ENCODE measurements at places on chromosomes 16 and 17.

DNA sequence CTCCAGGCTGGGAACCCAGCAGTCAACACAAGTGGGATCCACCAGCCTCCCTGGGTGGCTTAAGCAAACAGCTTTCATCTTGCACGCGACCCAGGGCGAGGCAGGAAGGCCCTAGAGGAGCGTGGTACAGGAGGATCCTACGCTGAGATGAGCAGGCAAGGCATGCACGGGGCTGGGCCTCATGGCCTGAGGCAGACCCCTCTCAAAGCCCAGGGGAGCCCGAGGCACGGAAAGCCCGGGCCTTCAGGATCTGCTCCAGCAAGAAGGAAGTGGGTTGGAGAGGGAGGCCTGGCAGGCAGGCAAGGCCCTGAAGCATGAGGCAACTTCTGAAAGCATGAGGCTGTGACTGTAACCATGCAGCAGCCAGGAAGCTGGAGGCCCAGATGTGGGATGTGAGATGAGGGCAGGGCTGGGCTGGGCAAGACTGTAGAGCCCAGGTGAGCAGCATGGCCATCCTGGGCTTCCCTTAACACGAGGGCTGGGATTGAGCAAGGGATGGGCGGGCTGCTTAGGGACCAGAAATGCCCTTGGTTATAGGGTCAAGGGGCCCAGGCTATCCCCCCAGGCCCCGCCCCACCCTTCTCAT lies 338.7 kb downstream of the C16orf95 start:
- DNase-seq = no peak

GRCh38 chr17:39069114-39069756 lies 82.2 kb downstream of the PLXDC1 start:
- DNase-seq = no peak

GRCh38 chr16:65413861-65414260 lies 292.0 kb upstream of the CDH11 start:
- no peak for DNase-seq

- no peak for DNase-seq
Measured at GRCh38 chr16:82108100-82108499, 61.9 kb downstream of the MPHOSPH6 start.

- no peak for DNase-seq
Measured at GRCh38 chr16:11706180-11706742, 36.4 kb downstream of the TXNDC11 start.

DNA sequence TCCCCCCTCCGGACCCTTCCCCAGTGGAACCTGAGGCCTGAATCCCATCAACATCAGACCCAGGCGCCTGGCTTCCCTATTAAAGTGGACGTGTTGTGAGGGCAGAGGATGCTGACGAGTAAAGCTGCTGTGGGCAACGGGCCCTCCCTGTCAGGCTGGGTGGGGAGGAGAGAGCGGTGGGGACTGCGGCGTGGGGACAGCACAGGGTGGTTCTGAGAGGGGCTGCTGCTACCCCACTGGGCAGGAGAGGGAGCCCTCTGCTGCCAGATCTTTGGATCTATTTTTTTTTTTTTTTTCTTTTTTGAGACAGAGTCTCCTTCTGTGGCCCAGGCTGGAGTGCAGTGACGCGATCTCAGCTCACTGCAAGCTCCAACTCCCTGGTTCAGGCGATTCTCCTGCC lies 5.9 kb downstream of the CA5A start:
- DNase-seq = no peak

DNA sequence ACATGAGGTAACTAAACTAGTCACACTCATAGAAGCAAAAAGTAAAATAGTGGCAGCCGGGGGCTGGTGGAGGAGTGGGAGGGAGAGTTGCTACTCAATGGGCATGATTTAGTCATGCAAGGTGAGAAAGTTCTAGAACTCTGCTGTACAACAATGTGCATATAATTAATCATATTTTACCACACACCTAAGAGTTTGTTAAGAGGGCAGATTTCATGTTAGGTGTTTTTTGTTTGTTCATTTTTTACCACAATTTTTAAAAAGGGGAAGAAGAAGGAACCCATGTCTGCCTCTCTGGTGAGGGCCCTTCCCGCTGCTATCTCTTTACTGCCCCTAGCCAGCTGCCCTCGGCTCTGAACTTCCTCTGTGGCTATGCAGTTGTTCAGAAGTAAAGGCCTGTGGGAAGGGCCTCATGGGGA lies 11.2 kb downstream of the CD300LB start:
- DNase-seq = peak; percentile 2

DNA sequence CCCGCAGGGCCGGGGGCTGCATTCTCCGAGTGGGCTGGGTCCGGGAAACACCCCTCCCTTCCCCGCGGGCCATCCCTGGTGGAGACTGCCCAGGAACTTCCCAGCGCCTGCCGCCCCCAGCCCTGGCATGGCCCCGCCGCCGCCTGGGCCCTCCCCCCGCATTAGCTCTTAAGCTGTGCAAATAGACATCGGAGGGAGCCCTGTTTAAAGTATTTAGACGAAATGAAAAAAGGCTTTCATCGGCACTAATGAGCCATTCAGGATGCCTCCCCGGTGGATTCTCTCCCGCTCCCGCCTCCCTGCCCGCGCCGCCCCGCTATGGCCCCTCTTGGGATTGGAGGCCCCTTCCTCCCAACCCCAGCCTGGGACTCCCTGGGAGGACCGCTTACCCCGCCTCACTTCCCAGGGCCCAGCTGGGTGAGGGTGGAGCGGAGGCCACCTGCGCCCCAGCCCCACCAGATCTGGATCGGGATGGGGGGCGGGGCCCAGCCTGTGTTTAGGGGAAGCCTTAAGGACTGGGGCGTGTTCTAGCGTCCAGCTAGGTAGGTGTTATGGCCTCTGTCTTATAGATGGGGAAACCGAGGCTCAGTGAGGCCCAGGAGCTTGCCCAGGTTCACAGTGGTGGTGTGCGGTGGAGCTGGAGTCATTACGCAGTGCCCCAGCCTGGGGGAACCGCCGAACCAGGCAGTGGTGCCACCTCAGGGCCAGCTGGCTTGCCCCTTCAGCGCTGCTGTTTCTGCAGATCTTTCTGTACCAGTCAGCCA lies 19.7 kb downstream of the SEZ6 start:
- DNase-seq = no peak

DNA sequence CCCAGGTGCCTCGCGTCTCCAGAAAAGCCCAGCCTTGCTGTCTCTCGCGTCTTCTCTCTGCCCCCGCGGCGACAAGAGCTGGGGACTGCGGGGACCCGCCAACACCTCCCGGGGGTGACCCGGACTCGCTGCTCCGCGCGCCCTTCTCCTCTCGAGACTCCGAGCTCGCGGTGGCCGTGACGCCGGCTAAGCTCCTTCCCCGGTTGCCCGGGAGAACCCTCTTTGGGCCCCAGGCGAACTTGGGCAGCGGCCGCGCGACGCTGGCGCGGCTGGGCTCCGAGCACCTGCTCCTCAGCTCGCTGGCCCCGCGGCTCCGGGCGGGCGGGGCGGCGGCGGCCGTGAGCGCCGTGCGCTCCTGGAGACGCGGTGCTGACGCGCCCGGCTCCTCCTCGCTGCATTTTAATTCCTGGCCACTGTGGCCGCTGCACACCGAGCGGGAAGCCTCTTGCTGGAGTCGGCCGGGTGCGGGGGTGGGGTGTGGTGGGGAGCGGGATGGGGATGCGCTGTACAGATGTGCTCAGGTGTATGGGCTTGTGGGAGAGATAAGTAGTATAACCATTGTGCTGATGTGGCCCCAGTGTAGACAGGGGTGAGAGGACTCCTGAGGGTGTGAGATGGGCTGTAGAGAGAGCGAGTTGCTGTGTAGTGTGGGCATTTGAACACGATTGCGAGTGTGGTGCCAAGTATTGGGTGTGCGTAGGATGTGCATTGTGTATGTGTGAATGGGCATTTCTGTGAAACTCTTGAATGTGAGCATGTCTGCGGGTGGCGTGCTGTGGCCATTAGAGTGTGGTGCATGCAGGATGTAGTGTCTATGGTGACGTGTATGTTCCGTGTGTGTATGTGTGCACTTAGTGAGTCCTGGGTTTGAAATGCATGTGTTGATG lies at the start of gene ASIC2:
Gene ASIC2 (minus strand): TSS at position 315 of the 887 bp plus-strand sequence.
- DNase-seq = no peak

DNA sequence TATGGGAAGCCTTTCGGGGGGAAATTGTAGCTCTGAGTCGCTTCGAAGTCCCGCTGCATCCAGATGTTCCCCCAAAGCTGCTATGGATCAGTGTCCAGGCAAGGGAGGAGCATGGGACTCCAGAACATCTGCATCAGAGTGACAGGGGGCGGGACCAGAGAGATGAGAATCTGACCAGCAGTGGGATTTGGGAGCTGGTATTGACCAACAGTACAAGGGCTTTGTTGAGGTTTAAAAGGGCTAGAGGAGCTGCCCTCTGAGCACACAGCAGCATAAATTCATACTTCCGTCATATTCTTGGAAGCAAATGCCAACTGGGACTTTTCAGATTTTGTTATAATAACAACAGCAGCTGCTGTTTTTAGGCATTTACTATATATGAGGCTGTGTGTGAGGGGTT lies 10.6 kb downstream of the RBFOX1 start:
- no peak for DNase-seq

DNA sequence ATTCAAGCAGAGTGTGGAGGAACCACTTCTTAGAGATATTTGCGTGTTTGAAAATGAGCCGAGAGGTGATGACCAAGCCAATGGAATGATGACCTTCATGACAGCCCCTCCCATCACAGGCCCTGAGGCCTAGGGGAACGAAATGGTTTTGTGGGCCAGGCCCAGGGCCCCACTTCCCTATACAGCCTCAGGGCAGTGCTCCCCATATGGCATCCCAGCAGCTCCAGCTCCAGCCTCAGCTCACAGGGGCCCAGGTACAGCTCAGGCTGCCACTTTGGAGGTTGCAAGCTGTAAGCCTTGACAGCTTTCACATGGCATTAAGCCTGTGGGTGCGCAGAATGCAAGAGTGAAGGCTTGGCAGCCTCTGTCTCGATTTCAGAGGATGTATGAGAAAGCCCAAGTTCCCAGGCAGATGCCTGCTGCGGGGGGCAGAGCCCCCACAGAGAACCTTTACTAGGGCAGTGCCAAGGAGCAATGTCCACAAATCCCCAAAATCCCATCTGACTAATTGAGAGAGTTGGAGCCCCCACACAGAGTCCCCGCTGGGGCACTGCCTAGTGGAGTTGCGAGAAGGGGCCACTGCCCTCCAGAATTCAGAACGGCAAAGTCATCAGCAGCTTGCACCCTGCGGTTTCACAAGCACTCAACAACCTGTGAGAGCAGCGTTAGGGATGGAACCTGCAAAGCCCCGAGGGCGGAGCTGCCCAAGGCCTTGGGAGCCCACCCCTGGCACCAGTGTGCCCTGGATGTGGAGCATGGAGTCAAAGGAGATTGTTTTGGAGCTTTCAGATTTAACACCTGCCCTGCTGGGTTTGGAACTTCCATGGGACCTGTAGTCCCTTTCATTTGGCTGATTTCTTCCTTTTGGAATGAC lies 21.2 kb downstream of the CHMP6 start:
- no peak for DNase-seq

DNA sequence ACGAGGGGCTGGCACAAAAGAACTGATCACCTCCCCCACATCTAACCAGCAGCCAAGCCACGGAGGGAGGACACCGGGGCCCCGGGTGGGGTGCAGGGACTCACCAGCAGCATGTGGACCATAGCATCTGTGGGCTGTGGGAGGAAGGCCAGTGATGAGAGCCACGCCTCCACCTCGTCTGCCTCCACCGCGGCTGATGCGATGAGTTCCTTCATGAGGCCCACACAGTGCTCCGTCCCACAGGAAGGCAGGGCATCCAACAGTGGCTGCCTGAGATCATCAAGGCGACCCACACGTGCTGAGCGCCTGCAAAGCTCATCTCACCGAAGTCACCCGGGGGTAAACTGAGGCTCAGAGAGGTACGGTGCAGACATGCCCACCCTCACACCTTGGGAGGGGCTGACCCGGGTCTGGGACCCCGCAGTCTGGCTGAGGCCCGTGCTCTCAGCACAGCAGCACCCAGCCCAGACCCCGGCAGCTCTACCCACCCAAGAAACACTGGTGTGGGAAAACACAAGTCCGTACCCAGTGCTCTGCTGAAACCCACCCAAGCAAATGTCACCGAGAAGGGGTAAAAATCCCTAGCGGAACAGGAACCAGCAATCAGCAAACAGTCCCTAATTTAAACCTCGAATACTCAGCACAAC lies 85.9 kb downstream of the LITAF start:
- DNase-seq = no peak

DNA sequence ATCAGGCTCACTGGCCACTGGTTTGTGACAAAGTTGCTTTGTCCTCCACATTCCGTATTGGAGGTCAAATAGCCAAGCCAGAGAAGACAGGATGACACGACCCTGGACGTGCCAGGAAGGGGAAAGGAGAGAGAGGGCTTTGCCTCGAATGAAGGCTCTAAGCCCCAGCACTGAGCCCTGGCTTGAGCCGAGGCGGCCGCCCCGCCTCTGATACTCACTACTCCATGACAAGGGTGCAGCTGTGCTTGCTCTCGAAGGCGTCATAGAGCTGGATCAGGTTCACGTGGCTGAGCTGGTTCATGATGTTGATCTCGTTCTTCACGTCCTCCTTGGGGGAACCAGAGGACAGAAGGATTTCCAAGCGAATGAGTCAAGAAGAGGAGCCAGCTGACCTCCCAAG lies 19.3 kb downstream of the MYLK3 start:
- no peak for DNase-seq

GRCh38 chr17:45410144-45411091 lies 22.3 kb downstream of the ARHGAP27 start:
- DNase-seq = peak; percentile 62

- peak; percentile 82 for DNase-seq
Measured at GRCh38 chr16:4330277-4330874, 14.5 kb downstream of the GLIS2 start.
